ENCODE measurements at places on chromosomes 3 and 15.

- DNase-seq = no peak
Measured at GRCh38 chr3:73296859-73297258, 235.4 kb downstream of the EBLN2 start.

- DNase-seq = no peak
Measured at GRCh38 chr3:50262778-50263177, 6.2 kb upstream of the SEMA3B start.

DNA sequence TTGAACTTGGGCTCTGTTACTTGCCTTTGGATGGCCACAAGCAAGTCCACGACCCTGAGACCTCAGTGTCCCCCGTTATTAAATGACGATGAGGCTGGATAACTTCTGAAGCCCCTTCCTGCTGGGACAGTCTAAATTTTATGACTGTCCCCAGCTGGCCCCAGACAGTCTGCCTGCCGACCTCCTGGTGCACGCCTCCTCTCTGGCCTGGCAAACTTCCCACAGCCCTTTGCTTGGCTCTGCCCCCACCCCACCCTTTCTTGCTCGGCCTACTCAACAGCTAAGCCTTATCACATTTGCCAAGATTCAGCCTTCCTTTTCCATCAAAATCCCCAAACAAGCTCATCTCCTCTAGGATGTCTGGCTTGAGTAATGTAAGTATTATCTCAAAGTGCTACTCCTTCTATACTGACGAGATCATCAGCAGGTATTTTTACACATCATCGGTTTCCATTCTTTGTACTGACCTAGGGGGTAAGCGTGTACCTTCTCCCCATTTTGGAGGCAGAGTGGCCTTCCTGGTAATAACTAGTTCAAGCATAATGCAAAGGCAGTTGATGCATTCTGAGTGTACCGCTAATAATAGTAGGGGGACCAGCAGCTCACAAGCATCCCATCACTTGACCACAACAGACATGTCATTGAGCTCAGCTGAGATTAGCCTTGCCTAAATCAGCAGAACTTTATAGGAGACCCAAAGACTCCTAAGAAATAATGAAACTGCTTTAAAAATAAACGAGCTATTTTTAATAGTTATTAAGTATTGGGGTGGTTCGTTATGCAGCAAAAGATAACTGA, 120.8 kb upstream of the HACD2 start:
- DNase-seq = no peak

- DNase-seq = no peak
Measured at GRCh38 chr3:133893683-133894352, 1.9 kb downstream of the RAB6B start.

DNA sequence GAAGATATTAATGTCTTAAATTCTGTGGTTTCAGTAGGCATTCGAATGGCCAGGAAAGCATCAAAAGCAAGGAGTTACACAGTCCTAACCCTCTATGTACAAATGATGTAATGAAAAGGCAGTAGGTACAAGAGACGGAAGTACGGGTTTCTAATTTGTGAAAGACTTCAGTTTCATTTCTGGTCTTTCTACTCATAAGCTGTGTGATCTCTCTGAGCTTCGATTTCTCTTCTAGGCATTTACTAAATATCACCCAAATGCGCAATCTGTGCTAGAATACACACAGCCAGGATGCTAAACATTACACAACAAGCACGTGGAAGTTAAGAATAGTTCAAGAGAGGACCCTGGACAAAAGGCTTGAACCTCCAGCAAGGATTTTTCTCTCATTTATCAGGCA, 17.9 kb upstream of the STIMATE start:
- no peak for DNase-seq

- DNase-seq = peak; percentile 4
Measured at GRCh38 chr3:125150525-125151441, 61.8 kb downstream of the SLC12A8 start.

- DNase-seq = no peak
Measured at GRCh38 chr3:130621824-130622223, 104.8 kb downstream of the COL6A6 start.

DNA sequence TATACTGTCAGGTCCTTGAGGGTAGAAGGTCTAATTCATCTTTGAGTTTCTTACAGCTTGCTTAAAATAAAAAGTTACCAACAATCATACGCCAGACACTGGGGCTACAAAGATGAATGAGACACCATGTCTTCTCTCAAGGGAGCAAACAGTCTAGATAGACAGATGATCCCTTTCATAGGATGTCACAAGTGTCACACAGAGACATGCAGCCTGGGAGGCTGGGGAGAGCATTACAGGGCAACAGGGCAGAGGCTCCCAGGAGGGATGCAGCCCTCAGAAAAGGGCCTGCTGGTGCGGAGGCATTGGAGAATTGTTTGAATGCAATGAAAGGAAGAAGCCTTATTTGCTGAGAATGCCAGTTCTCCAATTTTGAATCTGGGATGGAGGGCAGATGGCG, 39.0 kb downstream of the DRD3 start:
- no peak for DNase-seq

DNA sequence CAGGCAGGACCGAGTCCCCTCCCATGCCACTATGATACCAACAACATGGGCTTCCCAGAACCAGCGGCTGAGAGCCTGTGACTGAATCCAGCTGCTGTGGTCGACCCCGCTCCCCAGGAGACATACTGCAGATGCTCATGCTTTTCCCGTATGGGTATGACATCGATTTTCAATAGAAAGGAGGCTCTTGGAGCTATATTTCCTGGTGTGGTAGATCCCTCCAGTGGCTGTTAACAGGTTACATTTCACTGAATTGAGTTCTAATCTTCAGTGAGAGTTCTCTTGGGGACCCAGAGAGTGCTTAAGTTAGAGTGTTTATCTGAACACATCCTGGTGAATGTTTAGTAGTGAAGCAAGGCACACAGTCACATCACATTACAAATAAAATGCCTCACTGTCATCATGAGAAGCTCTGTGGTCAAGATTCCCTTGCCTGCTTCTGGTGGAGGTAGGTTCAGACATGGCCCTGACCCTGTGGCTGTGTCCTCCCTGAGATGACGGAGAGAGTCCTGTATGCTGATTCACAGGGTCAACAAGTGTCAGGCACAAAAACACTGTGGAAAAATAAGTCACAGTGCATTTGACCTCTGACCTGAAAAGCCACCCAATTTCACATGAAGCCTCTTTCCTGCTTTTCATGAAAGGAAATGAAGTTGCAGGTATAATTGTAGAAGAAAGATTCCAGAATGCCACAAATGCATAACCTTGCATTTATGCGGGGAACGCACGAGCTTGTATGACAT, 110.9 kb downstream of the GABRG3 start:
- DNase-seq = no peak

DNA sequence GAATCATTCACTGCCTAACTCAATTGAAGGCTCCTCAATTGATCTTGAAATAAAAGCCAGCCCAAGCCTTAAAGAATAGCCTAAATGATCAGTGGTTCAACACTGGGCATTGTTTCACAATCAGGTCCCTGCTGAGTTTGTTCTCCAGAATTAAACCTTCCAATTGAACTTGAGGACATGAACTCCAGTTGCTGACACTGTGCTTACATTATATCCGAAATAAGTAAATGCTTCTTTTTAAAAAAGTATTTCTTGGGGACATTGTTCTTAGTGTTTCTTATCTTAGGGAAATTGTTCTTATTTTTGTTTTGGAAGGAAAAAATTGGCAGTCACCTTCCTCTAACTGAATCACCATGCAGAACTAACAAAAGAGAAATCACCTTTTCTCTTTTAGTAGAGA, 450.2 kb downstream of the RBMS3 start:
- DNase-seq = no peak

- DNase-seq = no peak
Measured at GRCh38 chr3:5473471-5473870, 286.0 kb downstream of the EDEM1 start.

- DNase-seq = no peak
Measured at GRCh38 chr15:68487087-68487843, 55.3 kb upstream of the ITGA11 start.

DNA sequence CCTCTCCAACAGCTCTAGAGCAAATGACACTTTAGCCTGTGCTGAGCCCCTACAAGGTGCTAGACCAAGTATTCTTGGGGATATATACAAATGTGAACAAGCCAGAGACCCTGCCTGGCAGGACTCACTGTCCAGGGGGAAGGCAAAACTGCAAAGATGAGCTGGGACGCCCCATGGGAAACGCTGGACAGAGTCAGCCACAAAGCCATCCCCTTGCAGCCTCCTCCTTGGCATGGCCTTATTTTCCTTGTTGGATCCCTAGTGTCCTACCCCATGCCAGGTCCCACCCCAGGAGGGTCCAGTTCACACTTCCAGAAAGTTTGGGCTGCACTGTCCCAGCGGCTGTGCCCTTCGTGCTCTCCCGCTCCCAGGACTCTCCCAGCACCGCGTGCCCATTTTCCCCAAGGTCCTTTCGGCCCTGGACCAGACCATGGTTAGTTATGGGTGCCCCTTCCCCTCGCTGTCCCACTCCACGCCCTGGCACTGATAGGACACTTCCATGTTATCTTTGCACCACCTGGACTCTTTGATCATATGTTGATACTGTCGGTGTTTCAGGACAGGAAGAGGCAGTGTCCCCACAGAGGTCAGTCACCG, 5.8 kb upstream of the NRROS start:
- DNase-seq = no peak

DNA sequence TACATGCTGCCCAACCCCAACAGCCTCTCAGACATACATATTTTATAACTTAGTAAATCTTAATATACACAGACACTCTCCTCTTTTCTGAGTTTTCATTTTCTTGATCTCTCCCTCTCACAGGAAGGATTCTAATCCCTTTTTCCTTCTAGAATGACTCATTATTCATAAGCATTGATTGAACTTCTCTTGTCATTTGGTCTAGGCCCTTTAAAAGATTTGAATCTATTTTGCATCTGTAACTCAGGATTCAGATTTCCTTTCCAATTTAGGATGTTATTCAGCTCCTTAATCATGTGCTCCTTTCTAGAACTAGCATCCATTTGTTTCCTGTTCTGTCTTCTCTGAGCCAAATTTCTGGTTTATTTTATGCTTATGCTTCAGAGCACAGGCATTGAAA, 624.5 kb upstream of the SGO1 start:
- DNase-seq = no peak

- no peak for DNase-seq
Measured at GRCh38 chr3:142998439-142998838, 2.9 kb upstream of the U2SURP start.

GRCh38 chr15:28269097-28269496, 52.9 kb downstream of the HERC2 start:
- DNase-seq = no peak

DNA sequence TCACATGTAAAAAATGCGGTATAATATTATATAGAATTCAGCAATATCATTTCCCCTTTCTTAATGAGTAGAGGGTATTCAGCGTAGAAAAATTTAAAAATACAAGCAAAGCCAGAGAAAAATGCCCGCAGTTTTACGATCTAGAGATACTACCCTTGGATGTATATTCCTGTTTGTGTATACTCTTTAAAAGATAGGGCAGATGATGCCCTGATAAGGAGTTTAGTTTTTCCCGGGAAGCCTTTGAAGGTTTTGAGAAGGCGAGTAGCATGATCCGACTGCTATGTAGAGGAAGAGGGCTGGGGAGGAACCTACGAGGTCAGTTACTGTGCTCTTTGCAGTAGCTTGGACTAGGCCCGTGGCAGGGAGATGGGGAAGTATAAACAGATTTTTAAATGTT, 1.2 kb downstream of the YEATS2 start:
- DNase-seq = peak; percentile 47

DNA sequence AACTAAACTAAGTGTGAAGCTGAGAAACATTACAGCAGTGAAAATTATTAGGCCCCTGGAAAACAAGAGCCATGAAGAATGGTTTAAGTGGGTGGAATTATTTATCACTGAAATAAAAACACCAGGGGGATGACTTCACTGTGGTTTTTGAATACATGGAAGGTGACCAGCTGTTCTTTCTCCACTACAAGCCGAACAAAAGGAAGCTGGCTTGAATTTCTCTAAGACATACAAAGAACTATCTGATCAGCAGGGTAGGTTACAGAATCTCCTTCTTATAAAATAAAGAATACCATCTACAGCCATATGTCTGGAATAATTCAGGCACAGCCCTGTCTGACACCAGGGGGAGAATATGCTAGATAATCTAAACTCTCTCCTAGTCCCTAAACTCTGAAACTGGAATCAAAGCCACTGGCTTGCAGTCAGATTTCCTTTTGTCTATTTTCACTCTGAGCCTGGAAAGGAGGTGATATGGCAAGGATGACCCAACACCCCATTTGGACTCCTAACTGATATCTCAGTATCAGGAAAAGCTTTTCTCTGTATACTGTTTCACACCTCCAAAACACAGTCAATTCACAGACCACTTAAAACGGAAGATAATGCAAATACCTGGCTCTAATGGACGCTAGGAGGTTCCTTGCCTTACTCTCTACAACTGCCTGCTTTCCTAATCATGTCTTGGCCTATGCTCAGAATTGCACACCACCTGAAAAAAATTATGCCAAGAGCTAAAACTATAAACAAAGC, 31.2 kb downstream of the SPATA12 start:
- DNase-seq = no peak

GRCh38 chr3:170144437-170144843, 37.1 kb downstream of the PHC3 start:
- no peak for DNase-seq

- DNase-seq = peak; percentile 1
Measured at GRCh38 chr15:32649342-32649741, 7.8 kb downstream of the SCG5 start.

GRCh38 chr15:77224352-77224751, 153.4 kb upstream of the TSPAN3 start:
- no peak for DNase-seq

- no peak for DNase-seq
Measured at GRCh38 chr15:48063411-48063985, 57.3 kb upstream of the SLC24A5 start.

DNA sequence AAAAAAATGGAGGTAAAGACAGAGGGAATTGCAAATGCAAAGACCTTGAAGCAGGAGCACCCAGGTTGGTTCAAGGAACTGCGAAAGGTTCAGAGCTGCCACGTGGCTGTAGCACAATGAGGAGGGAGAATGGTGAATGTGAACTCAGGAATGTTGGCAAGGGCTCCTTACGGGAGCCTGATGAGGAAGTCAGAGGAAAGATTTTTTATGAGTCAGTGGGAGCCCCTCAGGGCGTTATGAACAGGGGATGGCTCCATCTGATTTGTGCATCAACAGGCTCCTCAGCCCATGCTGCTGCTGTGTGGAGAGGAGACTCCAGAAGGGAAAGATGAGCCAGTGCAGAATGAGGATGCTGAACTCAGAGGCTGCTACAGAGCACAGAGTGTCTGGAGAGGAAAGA, 194.4 kb downstream of the ARRDC4 start:
- no peak for DNase-seq

- DNase-seq = no peak
Measured at GRCh38 chr3:63167113-63167512, 111.0 kb upstream of the SYNPR start.
